ENCODE measurements at places on chromosomes 4 and X.

DNA sequence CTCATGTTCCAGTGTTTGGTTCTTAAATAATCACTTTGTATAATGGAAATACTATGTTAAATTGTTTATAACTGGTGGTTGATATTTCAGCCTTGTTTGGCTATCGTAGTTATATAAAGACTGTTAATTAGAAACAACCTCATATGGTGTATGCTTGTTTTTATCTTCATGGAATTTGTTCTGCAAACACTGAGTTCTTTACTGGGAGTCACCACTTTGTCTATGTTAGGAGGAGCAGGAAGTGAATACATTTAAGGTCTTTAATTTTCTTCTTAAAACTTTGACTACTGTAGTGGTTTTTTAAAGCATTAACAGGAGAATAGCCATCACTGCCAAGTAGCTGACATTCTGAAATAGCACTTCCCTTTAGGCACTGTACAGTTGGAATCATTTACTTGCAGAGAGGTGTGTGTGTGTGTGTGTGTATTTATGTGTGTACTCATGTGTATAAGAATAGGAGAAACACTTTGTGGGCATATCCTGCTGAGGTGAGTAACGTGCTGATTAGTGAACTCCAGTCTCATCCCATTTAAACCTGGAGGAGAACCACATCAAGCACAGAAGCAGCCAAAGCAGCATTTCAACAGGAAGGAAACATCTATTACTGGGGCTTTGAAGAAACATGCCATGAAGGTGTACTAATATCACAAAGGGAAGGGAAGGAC lies 37.8 kb downstream of the TET2 start:
- DNase-seq = no peak

GRCh38 chrX:39022106-39022505 lies 220.8 kb downstream of the MID1IP1 start:
- DNase-seq = no peak

GRCh38 chrX:4706961-4707360 lies 993.5 kb upstream of the PRKX start:
- DNase-seq = no peak

- DNase-seq = no peak
Measured at GRCh38 chrX:28639451-28639850, 52.2 kb downstream of the IL1RAPL1 start.

DNA sequence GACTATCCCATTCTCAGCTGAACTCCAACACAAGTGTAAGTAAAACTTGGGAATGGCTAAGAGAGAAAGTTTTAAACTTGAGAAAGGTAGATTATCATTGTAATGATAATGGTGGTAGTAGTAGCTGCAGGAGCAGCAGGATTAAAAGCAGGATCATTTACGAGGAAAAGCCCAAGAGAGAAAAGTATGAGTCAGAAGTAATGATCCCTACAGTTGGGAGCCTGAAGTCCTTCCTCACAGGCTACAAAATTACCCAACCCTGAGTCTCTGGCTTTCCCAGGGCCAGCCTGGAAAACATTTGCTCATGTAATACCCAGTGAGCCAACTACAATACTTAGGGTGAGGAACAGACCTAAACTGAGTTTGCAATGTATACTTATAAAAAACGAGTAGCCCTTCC lies 4.4 kb upstream of the PRDM8 start:
- no peak for DNase-seq
